HFFc6 (cell line): ENCODE measurements at places on chromosomes 4 and X.

DNA sequence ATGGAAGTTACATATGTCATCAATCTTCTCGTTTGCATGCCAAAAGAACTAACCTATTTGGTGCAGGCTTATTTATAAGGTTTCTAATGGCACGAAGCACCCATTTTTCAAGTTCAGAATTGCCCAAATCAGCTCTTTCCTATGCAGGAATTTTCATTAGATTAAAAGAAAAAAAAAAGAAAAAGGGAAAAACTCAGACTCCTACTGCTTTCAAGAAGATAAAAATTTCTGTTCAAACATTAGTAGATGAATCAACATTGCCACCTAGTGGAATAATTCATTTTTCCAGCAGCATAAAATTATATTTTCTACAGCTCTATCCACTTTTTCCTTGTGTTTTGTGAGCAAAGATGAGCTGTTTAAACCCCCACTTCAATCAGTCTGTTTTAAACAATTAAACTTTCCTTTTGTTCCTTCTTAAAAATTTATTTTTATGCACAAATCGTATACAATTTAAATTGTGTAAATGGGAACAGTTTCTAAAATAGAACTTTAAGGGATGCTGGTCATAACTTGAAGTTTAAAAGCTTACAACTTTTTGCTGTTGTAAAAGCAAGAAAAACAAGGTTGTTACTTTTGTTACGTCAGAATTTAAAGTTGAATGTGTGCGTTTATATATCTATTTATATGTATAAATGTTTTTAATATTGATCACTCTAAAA lies 309.9 kb downstream of the ARAP2 start:
- peak; percentile 28 for DNase-seq

DNA sequence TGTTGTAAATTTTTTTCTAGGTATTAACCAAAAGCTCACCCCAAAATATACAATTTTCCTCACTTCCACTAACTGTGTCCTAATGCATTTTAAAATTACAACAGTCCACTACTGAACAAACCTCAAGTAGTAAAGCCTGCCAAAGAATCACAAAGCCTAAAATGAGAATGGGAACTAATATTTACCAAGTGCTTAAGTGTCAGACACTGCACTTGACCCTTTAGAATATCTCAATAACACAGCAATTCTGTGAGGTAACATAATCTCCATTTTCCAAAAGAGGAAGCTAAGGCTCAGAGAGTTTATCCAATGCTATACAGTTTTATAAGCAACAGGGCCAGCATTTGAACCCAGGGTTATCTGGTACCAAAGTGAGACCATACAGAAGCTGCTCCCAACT lies 4.9 kb downstream of the SLC9A7 start:
- no peak for DNase-seq

DNA sequence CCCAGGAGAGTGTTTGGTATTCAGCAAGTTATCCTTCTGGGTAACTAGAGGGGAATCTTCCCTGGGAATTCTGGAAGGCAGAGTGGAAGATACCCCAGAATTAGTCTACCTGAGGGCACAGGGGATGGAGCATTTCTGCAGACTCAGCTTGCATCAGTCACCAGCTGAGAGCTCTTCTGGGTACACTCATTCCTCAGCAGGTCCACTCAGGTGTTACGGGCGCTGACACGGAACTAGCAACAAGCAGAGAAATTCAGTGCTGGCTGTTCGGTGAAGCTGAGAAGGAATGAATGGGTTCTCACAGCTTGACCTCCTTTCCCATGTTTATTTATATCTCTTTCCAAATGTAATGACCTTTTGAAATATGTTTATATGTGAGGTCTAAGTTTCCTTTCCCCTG lies 106.0 kb upstream of the PNPLA4 start:
- DNase-seq, result no peak

DNA sequence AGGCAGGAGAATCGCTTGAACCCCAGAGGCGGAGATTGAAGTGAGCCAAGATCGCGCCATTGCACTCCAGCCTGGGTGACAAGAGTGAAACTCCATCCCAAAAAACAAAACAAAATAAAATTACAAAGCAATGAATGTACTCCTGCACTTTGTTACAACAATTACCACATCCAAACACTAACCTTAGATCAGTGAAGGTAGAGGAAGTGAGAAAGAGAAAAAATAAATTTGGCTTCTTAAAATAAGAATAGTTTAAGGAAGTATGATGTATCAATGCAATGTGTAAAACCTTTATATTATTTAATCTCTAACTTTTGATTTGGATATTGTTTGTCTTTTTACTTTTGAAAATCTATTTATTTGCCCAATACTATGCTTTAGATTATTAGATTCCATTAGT lies 21.7 kb upstream of the CSN1S1 start:
- no peak for DNase-seq

GRCh38 chr4:124121461-124121971 lies 591.0 kb downstream of the ANKRD50 start:
- peak; percentile 21 for DNase-seq

GRCh38 chr4:74755486-74755885 lies 38.8 kb downstream of the BTC start:
- no peak for DNase-seq

- DNase-seq, result peak; percentile 47
These were observed 5.3 kb downstream of the APOO start for GRCh38 chrX:23902419-23902818.

GRCh38 chrX:117053260-117053659 lies 590.5 kb upstream of the CT83 start:
- DNase-seq, result no peak

DNA sequence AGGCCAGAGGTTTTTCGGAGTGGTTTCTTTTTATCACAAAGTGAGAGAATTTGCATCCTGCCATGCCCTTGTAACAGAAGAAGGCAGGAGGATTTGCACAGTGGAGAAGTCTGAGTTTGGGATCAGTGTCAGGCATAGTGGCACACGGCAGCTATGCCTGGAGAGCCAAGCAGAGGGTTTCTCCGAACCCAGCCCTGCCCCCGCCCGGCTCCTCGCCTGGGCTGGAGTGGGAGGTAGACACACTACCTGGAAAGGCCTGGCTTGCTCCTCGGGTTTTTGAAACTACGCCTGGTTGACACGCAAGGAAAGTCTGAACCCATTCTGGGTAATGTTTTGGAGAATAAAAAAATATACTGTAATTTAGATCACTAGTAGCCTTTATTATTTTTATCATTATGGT lies 1653.6 kb upstream of the TENM3 start:
- no peak for DNase-seq

GRCh38 chr4:128298852-128299251 lies 11.2 kb upstream of the PGRMC2 start:
- DNase-seq, result no peak

DNA sequence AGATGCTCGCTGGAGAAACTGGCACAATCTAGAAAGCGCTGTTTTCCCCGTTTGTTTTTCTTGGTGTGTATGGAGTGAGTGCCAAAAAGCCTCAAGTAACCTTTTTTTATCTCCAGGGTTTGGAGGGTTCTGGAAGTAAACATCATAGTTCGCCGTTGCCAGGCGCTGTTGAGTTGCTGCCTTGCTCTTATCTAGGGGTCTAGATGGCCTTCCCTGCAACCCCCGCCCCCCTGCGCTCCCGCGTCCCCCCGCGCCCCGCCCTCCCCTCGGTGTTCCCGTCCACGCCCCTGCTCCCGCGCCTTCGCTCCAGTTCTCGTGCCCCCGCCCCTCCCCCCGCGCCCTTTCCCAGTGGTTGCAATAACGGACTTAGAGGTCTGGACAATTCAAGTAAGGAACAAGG lies 555 bp upstream of the GCNA start:
- DNase-seq, result no peak

DNA sequence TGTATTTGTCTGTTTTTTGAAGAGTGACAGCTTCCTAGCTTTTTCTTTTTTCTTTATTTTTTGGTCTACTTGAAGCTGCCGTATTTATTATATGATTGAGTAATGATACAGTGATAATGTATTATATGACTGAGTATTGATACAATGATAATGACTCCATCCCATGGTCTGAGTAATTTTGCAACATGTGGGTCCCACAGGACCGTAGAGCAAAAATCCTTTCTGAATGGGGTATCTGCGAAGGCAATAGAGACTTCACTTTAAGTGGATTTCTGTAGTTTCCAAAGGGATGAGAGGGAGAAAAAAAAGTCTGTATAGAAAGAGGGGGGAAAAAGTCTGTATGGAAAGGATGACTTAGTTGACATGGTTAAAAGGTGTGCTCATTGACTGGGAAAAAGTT lies 41.0 kb downstream of the SLIT2 start:
- DNase-seq, result no peak

DNA sequence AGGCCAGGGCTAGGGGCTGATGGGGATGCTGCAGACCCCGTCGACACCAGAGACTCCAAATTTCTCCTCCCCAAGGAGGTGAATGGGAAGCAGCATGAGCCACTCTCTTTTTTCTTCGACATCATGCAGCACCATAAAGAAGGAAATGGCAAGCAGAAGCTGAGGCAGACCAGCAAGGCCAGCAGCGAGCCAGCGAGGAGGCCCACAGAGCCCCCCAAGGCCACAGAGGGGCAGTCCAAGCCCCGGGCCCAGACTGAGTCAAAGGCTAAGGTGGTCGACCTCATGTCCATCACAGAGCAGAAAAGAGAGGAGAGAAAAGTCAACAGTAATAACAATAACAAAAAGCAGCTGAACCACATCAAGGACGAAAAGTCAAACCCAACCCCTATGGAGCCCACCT lies 56.1 kb downstream of the TNIP2 start:
- DNase-seq, result no peak

DNA sequence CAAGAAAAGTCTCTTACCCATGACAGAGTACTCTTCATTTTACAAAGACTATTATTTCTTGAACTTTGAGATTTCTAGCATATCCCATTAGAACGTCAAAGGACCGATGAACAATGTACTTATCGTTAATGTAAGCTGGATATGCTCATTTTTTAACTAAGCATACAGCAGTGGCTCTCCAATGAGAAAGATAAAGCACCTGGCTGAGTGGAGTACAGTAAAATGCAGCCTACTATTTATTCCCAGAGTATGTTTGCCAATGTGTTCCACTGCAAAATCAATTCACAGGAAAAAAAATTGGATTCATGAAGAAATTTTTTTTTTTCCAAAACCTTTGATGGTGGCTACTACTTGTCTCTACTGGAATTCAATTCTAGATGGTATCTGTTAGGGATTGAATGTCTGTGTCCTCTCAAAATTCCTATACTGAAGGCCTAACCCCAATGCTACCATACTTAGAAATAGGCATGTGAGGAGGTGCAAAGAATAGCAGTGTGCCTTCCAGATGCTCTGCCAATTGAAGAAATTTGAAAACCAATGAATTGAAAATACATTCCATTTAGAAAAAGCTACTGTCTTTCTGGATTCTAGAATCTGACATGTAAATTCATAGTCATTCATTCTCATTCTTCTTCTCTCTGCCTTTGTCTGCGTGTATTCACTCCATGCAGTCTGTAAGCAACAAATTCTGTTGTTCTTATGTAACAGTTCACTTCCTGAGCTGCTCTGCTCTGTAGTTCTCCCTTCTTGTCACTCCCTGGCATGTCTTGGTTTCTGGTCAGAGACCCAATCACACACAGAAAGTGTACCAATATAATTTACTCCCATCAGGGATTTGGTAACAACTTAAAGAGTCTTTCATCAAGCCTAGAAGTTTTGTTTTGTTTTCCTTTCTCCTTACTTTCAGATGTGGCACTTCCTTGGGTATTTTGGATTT lies 61.4 kb downstream of the PAPSS1 start:
- DNase-seq, result no peak

GRCh38 chr4:41572956-41573355 lies 35.0 kb downstream of the LIMCH1 start:
- DNase-seq, result no peak

GRCh38 chr4:37268319-37268718 lies 23.8 kb downstream of the NWD2 start:
- DNase-seq, result no peak

- no peak for DNase-seq
These were observed 114.0 kb downstream of the RAPGEF2 start for GRCh38 chr4:159216834-159217233.

DNA sequence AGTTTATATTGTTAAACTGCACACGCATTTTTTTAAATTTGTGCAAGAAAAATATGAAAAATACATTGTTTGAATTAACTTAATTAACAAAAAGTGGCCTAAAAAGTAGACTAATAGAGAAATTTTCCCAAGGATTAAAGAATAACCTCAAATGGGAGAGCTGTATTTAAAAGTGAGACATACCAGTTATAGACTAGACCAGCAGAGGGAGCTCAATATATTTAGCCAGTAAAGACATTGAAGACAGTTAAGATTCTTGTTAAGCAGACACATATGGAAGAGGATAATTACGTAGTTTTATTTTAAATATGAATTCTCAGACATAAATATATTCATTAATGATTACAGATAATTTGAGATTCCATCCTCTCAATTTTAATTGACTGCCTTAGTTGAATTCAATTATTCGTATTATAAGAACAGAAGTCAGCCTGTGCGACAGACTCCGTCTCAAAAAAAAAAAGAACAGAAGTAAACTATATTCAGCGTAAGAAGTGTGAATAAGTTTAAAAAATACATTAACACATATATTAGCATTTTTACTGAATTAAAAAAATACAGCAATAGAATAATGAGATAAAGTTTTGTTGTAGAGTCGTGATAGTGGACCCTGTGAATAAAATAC lies 64.8 kb downstream of the GLRA3 start:
- DNase-seq, result peak; percentile 37

DNA sequence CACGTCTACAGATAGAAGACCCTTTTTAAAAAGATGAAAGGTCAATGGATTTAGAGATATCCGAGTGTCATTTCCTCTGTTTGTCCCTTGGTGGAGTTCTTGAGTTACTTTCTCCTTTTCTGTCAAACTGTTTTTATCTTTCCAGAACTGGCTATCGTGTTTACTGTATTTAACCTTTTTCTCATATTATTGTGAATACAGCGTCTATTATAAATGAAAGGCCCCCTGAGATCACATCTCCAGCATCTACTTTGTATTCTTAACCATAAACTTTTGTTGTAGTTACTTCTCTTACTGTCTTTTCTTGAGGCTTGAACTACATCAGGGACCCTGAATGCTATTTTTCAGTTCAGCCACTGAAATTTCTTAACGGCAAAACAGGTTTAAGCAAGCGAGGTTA lies 4.0 kb upstream of the PCDH7 start:
- DNase-seq, result peak; percentile 22

- no peak for DNase-seq
These were observed 108.5 kb downstream of the FAM53A start for GRCh38 chr4:1575418-1576303.

DNA sequence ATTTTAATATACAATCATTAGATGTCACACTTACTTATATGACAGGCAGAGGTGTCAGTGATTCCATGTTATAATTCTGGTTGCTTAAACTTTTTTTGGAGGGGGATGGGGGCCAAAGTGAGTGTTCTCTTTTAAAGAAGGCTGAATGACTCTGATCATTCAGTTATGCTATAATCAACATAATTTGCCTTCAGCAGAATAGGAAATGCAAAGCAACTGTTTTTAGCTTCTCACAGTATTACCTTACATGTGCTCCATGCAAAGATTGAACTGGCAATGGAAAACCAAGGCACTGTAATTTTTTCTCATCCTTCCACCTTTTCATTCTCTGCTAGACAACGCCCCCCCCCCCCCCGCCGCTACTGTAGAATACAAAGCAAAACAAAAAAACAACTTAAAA lies 13.4 kb downstream of the ADH1C start:
- DNase-seq, result no peak

GRCh38 chr4:5574386-5574785 lies 134.0 kb downstream of the EVC2 start:
- no peak for DNase-seq

GRCh38 chr4:40840985-40841571 lies 91.3 kb downstream of the NSUN7 start:
- peak; percentile 81 for DNase-seq

GRCh38 chr4:53307819-53308780 lies 57.8 kb downstream of the SCFD2 start:
- DNase-seq, result no peak

GRCh38 chrX:63115196-63115595 lies 235.9 kb downstream of the SPIN4 start:
- DNase-seq, result no peak
